ENCODE measurements at places on chromosomes 6 and 20.
A peak's percentile ranks its signal among the peaks of the same experiment; 100 is the strongest.

- no peak for DNase-seq
These were observed 49.6 kb downstream of the TCP11 start for GRCh38 chr6:35091346-35092083.

DNA sequence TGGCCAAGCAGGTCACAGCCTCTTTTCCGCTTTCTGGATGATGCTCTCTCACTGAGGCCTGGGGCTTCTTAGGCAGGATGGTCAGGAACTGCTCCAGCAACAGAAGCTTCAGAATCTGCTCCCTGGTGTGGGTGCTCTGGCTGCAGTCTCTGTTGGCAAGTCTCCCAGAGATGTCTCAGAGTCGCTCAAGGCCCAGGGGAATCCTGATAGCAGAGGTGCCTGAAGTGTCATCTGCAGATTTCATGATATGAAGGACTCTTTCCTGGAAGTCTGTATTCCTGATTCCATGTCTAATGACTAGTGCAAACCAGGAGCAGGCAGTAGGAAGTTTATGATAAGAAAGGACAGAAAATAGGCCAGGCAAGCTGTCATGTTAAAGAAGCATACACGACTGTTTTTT is 20.3 kb downstream of the ZSCAN31 start:
- DNase-seq, result no peak

- DNase-seq, result no peak
These were observed 4.0 kb downstream of the EGFL8 start for GRCh38 chr6:32168350-32168749.

- DNase-seq, result no peak
These were observed 672.1 kb downstream of the HACE1 start for GRCh38 chr6:104187616-104188015.

DNA sequence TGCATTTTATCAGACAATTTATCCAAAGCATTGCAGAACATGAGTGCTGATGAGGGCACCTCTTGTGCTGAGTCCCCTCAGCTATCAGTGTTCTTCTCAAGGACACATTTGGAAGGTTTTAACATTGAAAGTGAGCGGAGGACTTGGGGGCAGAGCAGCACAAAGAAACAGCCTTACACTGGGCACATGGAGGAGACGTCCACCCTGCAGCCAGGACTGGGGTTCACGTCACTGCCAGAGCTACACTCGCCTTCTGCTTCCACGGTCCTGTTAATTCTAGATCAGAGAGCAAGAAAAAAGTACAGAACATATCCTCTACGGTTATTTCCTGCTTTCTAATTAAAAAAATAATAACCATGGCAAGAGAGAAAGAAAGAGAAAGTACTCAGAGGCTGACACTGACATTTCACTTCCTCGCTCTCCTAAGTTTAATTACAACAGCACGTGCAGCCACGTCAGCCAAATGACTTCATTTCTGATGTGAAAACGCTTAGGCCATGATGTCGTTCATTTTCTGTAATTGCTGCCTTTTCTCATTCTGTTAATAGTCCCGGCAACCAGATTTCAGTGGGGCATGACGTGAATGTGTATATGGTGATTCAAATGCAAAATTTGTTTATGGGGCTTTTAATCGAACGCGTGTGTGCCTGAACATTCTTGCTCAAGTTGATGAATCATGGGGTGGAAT is 5.1 kb downstream of the PRND start:
- peak; percentile 64 for DNase-seq

All from GM13976 (cell line).